Sigmoid colon (tissue), 7 donors: ENCODE measurements at places on chromosomes 3 and 15. TPM values are rescaled to one million over a fixed set of nuclear protein-coding genes. Genes with fewer than 3 reads are reported as not detected.
A peak's percentile ranks its signal among the peaks of the same experiment; 100 is the strongest.

Gene AADAC
- total RNA-seq, result not detected

Gene SNTN
- not detected for total RNA-seq

Gene SPINT1
- 1.1 TPM for total RNA-seq

Gene GRK7
- total RNA-seq, result not detected

Gene CPB1
- not detected for total RNA-seq

Gene ATP8B4
- total RNA-seq, result 11.1 TPM

Gene FSIP1
- 1.4 TPM for total RNA-seq

Gene RTP3
- not detected for total RNA-seq

DNA sequence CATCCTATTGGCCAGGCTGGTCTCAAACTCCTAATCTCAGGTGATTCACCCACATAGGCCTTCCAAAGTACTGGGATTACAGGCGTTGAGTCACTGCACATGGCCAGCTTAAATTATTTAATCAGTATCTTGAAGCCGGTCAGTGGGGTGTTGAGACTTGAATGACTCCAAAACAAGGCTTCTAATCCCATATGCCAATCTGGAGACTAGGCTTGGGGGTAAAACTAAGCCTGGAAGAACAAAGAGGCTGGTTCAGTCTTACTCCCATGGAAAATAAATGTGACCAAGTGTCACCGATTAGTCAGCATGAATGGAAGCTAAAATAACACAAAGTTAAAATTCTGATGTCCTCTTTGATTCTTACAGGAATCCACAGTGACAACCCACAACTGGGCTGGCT is 509.1 kb downstream of the FOXP1 start:
- H3K27ac ChIP-seq, result peak overlapping the region; percentile 30
- no peaks in the 10 kb centered on the region for H3K36me3 ChIP-seq
- peaks cover 80% of the 10 kb centered on the region for H3K4me1 ChIP-seq
- no peak for DNase-seq
- H3K4me3 ChIP-seq, result no peak overlapping the region
- no peaks in the 10 kb centered on the region for H3K27me3 ChIP-seq

DNA sequence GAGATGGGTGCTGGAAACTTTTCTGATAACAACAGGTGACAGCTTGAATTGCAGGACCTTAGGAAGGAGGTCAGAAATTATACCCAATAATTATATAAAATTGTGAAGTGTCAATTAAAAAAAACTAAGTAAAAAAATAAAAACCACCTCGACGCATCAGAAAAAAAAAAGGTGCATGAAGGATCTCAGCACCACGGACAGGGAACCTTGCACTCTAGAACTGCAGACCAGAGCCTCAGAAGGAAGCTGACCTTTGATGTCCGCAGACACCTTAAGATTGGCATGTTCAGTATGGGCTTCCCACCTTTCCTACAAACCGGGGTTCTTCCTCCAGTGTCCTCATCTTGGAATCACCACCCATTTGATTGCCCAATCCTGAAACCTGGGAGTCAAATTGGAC is 60.9 kb downstream of the SCN10A start:
- H3K4me1 ChIP-seq, result no peaks in the 10 kb centered on the region
- DNase-seq, result no peak
- H3K27ac ChIP-seq, result no peak overlapping the region
- no peaks in the 10 kb centered on the region for H3K27me3 ChIP-seq

DNA sequence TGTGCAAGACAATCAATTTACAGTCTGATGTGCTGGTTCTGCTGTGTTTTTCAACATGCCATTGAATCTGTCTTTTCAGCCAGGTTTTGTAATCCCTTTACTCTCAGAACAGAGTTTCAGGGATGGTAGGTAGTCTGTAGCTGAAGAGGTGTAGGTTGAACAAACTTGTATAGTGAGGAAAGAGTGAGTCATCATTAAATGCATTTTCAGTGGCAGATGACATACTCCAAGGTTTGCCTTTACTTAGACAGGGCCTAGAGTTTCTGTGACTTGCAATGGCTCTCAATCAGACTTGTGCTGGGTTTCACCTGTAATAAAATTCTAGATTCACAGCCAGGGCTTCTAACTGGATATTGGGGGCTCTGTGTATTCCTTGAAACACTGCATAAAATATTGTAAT is 94.6 kb downstream of the CYP19A1 start:
- H3K27ac ChIP-seq, result no peak overlapping the region
- no peak overlapping the region for H3K4me3 ChIP-seq
- H3K4me1 ChIP-seq, result no peaks in the 10 kb centered on the region
- peaks cover 4% of the 10 kb centered on the region for H3K27me3 ChIP-seq
- no peaks in the 10 kb centered on the region for H3K36me3 ChIP-seq

GRCh38 chr3:8317661-8318649 is 183.7 kb upstream of the LMCD1 start:
- no peak overlapping the region for H3K4me3 ChIP-seq
- no peak for DNase-seq
- H3K27ac ChIP-seq, result no peak overlapping the region
- no peaks in the 10 kb centered on the region for H3K4me1 ChIP-seq
- H3K27me3 ChIP-seq, result no peaks in the 10 kb centered on the region

GRCh38 chr15:94379986-94380385 is 148.6 kb downstream of the MCTP2 start:
- H3K4me1 ChIP-seq, result no peaks in the 10 kb centered on the region
- DNase-seq, result no peak
- no peaks in the 10 kb centered on the region for H3K36me3 ChIP-seq
- no peak overlapping the region for H3K4me3 ChIP-seq

GRCh38 chr3:9503283-9503682 is 50.3 kb downstream of the LHFPL4 start:
- peak; percentile 75 for DNase-seq
- H3K4me1 ChIP-seq, result peaks cover 17% of the 10 kb centered on the region
- H3K27ac ChIP-seq, result no peak overlapping the region

GRCh38 chr3:167653155-167653554 is 587 bp downstream of the WDR49 start:
- no peak for DNase-seq
- H3K4me3 ChIP-seq, result no peak overlapping the region
- no peaks in the 10 kb centered on the region for H3K4me1 ChIP-seq

DNA sequence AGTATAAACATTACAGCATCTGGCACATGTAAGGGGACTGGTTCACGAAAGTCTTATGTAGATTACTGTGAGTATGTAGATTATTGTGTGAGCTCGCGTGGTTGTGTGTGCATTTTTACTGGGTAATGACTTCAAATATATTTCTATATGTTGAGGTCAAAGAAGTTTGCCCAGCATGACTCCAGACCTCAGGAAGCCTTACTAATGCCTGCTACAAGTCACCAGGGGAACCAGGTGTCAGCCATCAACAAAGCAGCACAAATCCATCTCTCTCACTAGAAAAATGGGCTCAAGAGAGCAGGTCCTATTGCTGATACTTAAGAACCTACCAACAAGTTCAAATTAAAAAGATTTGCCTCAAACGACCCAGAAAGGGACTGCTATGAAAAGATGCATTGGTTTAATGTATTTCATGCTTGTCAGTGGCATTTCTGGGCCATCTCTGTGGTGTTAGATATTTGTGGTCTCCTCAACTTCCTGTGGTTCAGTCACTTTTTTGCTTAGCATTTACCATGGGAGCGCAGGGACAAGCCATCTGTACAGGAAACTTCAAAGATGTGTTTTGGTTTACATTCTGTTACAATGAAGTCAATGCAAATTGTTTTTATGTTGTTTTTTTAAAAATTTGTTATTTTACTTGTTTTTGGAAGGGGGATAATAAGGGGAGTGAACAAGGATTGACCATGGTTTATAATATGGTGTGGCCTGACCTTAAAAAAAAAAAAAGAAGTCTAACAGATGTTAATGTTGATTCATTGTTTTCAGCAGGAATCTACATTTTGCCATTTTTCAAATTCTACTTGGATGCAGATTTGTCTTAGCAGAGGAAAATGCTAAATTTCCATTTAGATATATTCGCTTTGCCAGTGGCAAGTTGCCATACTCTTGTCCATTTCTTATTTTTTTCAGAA is 172.1 kb upstream of the ADAMTS9 start:
- peaks cover 11% of the 10 kb centered on the region for H3K4me1 ChIP-seq
- DNase-seq, result no peak
- peaks cover 6% of the 10 kb centered on the region for H3K36me3 ChIP-seq

- no peak overlapping the region for H3K27ac ChIP-seq
- no peaks in the 10 kb centered on the region for H3K36me3 ChIP-seq
- H3K4me3 ChIP-seq, result no peak overlapping the region
- DNase-seq, result no peak
Measured at GRCh38 chr3:40930131-40930538, 269.2 kb upstream of the CTNNB1 start.

- no peaks in the 10 kb centered on the region for H3K4me1 ChIP-seq
- no peak overlapping the region for H3K4me3 ChIP-seq
- DNase-seq, result no peak
- H3K27me3 ChIP-seq, result no peaks in the 10 kb centered on the region
- H3K27ac ChIP-seq, result no peak overlapping the region
Measured at GRCh38 chr3:183153210-183153950, 9.2 kb downstream of the LAMP3 start.

GRCh38 chr3:145170121-145170520 is 990.9 kb downstream of the PLOD2 start:
- no peak overlapping the region for H3K27ac ChIP-seq
- H3K4me1 ChIP-seq, result peaks cover 7% of the 10 kb centered on the region
- H3K4me3 ChIP-seq, result no peak overlapping the region
- DNase-seq, result no peak

DNA sequence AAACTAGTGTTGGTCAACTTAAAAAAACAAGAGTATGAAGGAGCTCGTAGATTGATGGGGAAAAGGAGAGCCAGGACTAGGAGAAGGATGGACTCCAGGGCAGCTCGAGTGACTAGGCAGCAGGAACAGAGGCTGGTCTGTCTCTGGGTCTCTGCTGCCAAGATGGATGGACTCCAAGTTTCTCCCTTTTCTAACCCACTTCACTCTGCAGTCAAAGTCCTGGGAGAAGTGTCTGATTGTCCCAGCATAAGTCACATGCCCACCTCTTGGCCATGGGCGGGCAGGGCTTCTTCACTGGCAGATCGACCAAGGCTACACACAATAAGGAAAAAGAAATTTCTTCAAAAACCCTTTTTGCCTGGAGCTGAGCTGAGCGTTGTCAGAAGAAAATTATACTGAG is 9.2 kb upstream of the EPB42 start:
- no peak for DNase-seq
- H3K36me3 ChIP-seq, result no peaks in the 10 kb centered on the region
- H3K27ac ChIP-seq, result no peak overlapping the region
- H3K4me3 ChIP-seq, result no peak overlapping the region
- H3K4me1 ChIP-seq, result no peaks in the 10 kb centered on the region

DNA sequence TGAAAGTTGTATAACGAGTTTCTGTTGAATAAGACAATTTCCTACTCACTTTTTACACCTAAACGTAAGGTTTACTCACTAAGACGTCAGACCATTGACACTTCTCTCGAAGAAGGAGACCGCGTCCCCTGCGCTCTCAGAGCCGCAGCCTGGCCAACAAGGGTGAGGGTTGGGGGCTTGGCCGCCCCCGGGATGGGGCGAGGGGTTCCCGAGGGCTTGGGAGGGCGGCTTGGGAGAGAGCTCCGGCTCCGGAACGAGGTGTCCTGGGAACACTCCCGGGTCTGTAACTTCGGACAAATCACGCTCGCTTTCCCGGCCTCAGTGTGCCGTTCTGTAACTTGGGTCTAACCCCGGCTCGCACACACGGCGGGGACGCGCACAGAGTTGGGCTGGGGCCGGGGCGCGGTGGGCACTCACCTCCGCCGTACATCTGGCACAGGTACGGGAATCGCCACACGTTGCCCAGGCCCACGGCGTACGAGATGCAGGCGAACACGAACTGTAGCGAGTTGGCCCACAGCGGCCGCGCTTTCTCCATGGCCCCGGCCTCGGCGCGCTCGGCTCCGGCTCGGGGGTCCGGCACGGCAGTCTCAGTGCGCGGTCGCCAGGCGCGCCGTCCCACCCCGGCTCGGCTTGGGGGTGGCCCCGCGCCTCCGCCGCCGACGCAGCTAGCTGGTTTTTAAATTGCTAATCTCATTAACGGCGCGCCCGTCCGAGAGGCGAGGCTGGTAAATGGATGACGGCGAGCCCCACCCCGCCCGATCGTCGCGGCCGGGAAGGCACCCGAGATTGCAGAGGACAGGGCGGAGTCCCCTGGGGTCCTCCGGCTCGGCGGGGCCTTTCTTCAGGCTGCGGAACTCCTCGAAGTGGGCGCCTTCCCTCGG is at the start of gene SLC6A20:
SLC6A20 (minus strand) TSS at position 655 of the 884 bp plus-strand sequence; CDS start at position 538, 117 bp downstream.
- DNase-seq, result no peak
- H3K4me3 ChIP-seq, result peak within 1 kb of the TSS; percentile 47
- no peaks in the 10 kb centered on the region for H3K36me3 ChIP-seq
- peaks cover 14% of the 10 kb centered on the region for H3K27me3 ChIP-seq

DNA sequence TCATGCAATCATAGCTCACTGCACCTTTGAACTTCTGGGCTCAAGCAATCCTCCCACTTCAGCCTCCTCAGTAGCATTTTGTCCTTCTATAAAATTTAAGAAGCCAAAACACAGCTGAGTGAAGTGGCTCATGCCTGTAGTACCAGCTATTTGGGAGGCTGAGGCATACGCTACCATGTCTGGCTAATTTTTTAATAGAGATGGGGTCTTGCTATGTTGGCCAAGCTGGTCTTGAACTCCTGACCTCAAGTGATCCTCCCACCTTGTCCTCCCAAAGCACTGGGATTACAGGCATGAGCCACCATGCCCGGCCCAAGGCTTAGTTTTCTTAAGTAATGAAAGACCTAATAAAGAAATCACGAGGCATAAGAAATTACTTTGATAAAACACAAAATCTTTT is 14.7 kb upstream of the FNDC3B start:
- DNase-seq, result no peak
- H3K27ac ChIP-seq, result no peak overlapping the region
- no peaks in the 10 kb centered on the region for H3K36me3 ChIP-seq
- H3K4me3 ChIP-seq, result no peak overlapping the region
- no peaks in the 10 kb centered on the region for H3K27me3 ChIP-seq

- H3K4me1 ChIP-seq, result no peaks in the 10 kb centered on the region
- DNase-seq, result no peak
- H3K27ac ChIP-seq, result no peak overlapping the region
- no peak overlapping the region for H3K4me3 ChIP-seq
Measured at GRCh38 chr3:16794257-16794656, 90.5 kb upstream of the PLCL2 start.

DNA sequence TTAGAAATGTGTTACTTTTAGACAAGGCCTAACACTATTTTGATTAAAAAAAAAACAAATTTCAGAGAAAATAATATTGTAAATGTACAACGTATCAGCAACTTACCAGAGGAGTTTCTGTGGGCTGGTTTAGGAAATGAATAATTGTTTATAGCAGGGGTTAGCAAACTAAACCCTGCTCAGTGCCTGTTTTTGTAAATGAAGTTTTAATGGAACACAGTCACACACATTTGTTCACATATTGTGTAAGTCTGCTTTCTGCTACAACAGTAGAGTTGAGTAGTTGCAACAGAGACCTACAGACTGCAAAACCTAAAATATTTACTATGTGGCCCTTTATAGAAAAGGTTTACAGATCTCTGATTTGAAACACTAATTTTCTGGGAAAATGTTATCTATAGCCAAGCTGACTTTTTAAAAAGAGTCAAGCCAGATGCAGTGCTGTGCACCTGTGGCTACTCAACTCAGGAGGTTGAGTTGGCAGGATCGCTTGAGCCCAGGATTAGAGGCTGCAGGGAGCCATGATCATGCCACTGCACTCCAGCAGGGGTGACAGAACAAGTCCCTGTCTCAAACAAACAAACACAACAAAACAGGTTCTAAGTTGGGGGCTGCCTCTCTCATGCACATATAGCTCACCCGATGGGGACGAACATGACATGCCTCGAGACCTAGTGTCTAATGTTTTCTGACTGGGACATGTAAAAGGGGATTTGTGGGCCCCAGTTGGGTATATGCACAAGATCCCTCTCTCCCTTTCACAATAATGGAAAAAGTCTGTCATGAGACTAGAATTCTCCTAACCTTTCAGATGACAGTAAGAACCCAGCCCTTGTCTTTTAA is 182.5 kb downstream of the TNIK start:
- no peak overlapping the region for H3K27ac ChIP-seq
- H3K36me3 ChIP-seq, result no peaks in the 10 kb centered on the region
- H3K4me1 ChIP-seq, result no peaks in the 10 kb centered on the region
- DNase-seq, result no peak
- H3K4me3 ChIP-seq, result no peak overlapping the region
